ENCODE measurements at places on chromosomes 5 and 9.

DNA sequence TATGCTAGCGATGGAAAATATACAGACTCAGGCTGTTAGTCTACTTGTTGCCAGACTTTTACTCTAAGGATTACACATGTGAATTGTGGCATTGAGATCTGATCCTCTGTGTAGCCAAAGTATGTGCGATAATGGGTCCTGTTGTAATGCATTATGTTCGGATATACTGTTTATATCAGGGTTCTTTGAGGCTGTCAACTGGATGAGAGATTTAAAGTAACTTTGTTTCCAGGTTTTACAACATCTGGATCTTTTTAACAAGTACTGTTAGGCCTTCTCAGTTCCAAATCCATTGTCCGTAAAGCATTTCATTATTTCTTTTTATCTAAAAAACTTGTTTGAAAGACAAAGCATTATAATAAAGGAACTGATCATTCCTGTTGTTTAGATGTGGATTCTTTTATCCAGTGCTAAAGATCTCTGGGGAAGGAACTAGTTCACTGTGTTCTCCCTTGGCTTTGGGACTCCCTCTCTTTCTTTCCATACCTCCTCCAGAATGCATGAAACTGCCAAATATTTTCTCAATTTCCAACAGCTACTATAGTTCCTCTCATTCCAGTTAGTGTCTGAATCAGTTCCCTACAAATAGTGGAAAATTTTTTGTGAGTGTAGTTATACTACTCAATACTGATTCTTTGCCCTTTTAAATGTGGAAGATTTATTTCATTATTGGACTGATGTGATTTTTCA lies 68.8 kb downstream of the HACD4 start:
- no peak for DNase-seq

DNA sequence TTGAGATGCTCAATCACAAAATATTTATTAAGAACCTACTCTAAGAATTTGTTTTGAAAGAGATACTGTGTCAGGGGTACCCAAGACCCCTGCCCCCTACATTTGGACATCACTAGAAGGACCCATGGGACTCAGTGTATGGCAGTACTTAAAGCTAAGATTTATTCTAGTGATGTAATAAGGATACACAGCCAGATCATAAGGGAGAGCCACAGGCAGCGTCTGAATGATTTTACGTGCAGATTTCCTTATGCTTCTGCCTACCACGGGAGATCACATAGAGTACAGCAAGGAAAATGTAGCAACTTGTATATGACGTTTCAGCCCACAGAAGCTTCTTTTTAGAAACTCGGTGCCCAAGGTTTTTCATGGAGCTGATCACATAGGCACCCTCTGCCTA lies 172.9 kb downstream of the DEPDC1B start:
- DNase-seq: no peak

DNA sequence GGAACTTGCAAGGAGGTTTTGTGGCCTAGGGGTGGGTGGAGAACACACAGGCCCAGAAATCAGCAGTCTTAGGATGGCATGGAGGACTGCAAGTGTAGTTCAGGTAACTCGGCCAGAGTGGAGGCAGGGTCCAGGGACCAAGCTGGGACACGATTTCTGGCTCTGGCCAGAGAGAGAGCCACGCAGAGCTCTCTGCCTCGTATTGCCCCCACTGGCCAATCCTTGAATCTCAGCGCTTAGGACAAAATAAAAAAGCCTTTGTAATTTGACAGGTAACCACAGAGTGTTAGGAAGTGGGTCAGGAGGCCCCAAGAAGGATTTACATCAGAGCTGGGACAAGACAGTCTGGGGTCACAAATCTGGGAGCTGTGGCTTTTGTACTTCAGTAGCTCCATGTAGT lies 11.7 kb downstream of the MAP3K1 start:
- DNase-seq: no peak

DNA sequence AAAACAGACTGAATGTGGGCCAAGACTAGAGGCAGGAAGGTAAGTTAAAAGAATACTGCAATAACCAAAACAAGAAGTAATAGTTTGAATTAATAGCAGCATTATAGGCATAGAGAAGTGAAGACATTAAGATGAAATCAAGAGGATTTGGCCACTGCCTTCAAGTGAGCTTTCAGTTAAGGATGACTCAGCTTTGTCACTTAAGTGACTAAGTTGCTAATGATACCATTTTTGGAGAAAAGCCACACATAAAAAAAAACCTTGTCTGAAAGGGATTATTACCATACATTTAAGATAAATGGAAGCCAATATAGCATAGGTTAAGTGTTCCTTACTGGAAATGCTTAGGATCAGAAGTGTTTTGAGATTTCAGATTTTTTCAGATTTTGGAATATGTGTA lies 57.0 kb downstream of the ECPAS start:
- peak; percentile 54 for DNase-seq

- peak; percentile 18 for DNase-seq
Observed at GRCh38 chr5:67581203-67581602, 384.6 kb upstream of the CD180 start.

- no peak for DNase-seq
Observed at GRCh38 chr9:114668146-114668545, 10.5 kb upstream of the TEX53 start.

DNA sequence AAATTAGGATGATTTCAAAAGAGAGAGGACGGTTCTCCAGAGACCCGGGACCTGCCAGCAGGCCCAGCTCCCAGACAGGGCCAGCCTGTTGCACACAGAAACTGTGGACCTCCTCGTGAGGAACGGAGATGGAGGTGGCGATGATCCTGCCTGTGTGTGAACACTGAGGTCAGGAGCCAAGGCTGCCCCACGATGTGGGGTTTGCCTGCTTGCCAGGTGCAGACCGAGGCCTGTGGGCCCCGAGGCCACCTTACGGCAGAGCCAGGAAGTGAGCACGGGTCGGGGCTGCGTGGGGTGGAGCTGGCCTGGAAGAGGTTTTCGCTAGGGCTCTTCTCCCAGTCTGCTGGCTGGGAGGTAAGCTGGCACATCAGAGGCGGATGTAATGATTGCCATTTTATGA lies 4.3 kb downstream of the FAM163B start:
- DNase-seq: no peak

DNA sequence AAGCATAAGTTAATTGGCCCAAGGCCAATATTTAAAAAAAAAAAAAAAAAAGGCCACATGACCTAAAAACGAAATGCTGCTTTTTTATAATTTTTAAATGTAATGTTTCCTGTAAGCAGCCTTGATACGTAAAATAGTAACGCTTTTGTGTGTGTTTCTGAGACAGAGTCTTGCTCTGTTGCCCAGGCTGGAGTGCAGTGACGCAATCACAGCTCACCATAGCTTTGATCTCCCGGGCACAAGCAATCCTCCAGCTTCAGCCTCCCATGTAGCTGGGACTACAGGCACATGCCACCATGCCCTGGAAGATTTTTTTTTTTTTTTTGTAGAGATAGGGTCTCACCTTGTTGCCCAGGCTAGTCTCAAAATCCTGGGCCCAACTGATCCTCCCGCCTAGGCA lies 179.9 kb downstream of the EDIL3 start:
- DNase-seq: no peak

DNA sequence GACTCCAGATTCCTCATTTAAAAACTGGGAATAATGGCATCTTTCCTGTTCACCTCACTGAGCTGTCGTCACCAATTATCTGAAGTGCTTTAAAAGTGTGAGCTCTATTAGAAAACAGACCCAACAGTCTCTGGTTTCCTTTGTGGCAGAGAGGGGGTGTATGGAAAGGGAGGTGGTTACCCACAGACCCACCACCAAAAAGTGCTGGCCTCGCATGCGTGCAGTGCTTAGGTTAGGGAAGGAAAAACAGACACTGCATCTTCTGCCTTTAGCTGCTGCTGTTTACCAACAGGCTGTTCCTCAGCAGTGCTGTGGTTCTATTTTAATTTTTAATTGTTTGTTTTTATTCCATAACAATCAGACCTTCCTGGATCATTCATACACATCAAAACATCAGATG lies 249.6 kb downstream of the PIK3R1 start:
- no peak for DNase-seq

- DNase-seq: no peak
Observed at GRCh38 chr5:36033486-36033885, 33.2 kb downstream of the UGT3A2 start.

DNA sequence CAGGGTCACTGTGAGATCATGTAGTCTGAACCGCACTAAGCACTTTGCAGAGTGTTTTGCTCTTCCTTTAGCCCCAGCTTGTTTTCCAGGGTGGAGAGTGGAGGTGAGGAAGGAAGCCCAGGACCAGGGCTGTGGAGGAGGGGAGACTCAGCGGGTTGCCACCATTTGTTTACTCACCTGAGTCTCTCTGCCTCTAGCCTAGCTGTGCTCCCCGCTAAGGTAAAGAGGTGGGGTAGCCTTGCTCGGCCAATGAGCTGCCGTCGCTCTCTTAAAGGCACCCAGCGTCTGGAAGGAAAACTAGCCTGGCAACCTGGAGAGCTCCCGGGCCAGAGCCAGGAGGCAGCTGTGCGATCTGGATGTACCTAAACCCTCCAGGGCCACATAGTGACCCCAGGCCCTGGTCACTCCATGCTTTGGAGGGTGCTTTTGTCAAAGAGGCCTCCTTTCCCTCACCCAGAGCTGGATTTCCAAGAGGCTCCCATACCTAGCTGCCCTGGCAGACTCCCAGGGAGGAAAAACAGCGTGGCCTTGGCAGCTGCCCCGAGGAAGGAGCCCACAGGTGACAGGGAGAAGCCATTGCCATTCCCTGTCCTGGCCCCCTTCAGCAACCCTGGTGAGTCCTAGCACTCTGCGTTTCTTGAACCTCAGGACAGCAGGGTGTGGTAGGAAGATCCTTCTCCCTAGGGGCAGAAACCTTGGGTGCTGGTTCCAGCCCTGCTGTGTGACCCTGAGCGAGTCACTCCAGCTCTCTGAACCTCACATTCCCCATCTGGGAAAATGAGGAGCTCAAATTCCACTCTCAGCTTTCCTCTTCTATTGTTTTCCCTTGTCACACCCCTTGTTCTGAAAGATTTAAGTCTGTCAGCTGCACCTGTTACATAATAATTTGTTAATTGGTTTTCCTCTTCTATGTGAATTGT lies 42.4 kb upstream of the LARP1 start:
- no peak for DNase-seq

DNA sequence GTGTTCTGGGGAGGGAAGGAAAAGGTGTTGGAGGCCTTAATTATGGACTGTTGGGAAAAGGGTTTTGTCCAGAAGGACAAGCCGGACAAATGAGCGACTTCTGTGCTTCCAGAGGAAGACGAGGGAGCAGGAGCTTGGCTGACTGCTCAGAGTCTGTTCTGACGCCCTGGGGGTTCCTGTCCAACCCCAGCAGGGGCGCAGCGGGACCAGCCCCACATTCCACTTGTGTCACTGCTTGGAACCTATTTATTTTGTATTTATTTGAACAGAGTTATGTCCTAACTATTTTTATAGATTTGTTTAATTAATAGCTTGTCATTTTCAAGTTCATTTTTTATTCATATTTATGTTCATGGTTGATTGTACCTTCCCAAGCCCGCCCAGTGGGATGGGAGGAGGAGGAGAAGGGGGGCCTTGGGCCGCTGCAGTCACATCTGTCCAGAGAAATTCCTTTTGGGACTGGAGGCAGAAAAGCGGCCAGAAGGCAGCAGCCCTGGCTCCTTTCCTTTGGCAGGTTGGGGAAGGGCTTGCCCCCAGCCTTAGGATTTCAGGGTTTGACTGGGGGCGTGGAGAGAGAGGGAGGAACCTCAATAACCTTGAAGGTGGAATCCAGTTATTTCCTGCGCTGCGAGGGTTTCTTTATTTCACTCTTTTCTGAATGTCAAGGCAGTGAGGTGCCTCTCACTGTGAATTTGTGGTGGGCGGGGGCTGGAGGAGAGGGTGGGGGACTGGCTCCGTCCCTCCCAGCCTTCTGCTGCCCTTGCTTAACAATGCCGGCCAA lies 19.1 kb downstream of the PTGES2 start:
- no peak for DNase-seq

DNA sequence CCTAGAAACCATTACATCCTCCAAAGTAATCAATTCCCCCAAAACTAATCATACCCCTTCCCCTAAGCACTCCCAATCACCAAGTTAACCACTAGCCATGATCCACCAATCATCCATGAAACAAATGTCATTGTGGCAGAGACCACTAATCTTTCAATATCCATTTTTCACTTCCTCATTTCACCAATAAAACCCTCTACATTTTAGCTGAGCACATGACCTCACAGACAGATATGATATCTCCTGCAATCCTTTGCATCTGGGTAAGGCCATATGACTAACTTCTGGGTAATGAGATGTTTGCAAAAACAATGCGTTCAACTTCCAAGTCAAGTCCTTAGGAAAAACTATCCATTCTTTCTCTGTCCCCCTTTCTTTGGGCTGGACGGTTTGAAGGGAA lies 20.7 kb downstream of the OR2S2 start:
- DNase-seq: no peak

GRCh38 chr5:139523635-139524445 lies 37.3 kb upstream of the UBE2D2 start:
- no peak for DNase-seq

- DNase-seq: no peak
Observed at GRCh38 chr9:37371565-37372464, 50.7 kb upstream of the GRHPR start.

DNA sequence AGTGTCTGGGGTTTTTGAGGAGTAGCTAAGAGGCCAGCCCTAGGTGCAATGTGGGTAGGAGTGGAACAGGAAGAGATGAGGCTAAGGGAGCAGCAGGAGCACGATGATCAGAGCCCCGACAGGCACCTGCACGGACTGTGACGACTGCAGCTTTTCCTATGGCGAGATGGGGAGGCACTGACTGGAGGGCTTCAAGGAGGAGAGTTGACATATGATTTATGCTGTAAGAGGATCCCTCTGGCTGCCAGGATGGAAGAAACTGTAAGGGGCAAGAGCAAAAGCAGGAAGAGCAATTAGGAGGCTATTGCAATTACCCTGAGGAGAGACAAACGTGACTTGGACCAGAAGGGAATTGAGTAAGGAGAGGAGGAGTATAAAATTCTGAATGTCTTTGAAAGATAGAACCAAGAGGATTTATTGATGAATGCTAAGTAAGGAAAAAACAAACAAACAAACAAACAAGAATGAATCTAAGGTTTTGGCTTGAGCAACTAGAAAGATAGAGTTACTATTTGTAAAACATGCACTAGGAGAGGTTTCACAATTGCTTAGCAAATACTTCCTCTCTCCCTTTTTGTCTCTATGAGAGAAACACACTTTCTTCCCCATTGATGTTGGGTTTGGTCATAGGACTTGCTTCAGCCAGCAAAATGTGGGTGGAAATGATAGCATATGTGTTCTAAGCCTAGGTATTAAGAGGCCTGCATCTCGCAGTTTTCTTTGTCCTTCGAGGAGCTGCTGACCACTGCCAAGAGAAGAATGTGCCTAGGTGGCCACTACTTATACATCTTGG lies 32.9 kb downstream of the TRPC7 start:
- peak; percentile 18 for DNase-seq

DNA sequence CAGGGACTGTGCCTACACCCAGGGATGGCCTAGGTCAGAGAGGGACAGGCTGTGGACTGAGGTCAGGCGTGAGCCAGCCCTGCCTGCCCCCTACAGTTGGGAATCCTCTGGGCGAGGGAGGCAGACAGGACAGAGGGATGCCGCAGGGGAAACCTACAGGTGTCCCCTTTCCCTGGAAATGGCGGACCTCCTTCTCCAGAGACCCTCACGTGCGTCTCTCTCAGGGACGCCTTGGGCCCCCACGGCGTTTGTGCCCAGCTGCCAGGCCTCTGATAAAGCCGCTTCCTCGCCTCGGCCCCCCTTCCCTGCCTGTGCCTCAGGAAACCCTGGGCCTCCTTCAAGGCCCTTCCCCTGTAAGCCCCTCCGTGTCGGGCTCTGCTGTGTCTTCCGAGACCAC lies 129.3 kb downstream of the RXRA start:
- no peak for DNase-seq
